Gastrocnemius medialis (tissue), 4 donors: ENCODE measurements at places on chromosomes 6 and 20. TPM values are rescaled to one million over a fixed set of nuclear protein-coding genes. Genes with fewer than 3 reads are reported as not detected.

- no peak for DNase-seq
Measured at GRCh38 chr6:26379292-26379691, 3.6 kb upstream of the BTN2A2 start.

Gene AIG1
- 10.3 TPM for total RNA-seq

Gene ANKEF1
- total RNA-seq, result 0.82 TPM

Gene TRAPPC3L
- total RNA-seq, result not detected

GRCh38 chr6:76876922-76877553, 586.3 kb downstream of the HTR1B start:
- no peak for DNase-seq

DNA sequence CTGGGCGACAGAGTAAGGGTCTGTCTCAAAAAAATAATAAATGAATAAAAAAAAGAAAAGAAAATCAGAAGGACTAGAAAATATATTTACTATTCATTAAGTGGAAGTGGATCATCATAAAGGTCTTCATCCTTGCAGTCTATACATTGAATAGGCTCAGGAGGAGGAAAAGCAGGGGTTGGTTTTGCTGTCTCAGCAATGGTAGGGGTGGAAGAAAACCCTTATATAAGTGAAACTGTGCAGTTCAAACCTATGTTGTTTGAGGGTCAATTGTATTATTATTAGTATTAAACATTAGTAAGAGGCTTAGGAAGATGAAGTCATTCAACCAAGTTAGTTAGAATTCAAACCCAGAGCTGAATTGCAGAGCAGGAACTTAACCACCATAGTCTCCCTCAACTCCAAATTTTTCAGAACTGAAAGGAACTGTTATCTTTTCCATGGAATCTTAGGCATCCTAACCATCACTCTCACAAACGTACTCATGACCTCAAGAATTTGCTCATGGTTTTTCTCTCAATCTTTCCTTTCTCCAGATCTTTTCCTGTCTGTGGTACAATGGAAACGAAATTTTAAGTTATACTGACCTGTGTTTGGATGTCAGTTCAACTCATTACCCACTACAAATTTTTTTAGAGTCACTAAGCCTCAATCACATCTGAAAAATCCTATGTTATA, 7.7 kb upstream of the SMIM13 start:
- no peak for DNase-seq
